Calu3 (cell line): ENCODE measurements at places on chromosomes 7 and 10.

GRCh38 chr7:151762583-151763245, 114.2 kb downstream of the PRKAG2 start:
- no peak for DNase-seq

DNA sequence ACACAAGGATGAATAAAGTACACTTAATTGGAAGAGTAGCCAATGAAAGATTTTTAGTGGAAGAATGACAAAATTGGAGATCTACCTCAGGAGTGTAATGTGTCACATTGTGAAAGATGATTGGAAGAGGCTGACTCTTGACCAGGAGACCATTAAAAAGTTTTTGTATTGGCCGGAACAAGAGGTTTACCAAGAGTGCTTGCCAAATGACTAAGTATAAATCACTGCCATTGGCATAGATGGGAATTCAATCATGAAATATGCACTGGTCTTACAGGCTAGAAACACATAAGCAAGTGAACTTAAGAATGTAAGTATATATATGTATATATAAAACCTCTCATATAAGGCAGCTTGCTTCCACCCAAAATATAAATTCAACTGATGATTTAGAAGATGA, 58.7 kb upstream of the TFEC start:
- DNase-seq, result no peak

DNA sequence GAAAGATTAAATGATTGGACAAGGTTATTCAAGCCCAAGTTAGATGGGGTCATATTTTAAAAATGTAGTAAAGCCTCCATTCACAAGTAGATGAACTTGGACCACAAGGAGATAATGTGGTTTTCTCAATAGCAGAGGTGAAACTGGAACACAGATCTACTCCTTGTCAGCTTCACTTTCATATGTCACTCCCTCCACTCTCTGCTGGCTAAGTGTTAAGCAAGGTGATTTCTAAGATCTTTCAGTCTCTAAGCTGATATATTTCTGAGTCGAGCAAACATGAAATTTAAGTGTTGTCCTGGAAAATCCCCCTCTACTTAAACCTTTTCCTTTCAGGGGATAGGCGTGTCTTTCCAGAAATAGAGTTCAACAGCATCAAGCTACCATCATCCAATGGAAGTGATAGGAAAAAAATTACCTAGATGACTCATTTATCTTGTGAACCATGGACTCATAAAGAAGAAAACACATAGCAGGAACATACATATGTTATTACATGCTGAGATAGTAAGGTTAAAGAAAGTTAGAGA, 275.0 kb downstream of the PTEN start:
- DNase-seq, result no peak

DNA sequence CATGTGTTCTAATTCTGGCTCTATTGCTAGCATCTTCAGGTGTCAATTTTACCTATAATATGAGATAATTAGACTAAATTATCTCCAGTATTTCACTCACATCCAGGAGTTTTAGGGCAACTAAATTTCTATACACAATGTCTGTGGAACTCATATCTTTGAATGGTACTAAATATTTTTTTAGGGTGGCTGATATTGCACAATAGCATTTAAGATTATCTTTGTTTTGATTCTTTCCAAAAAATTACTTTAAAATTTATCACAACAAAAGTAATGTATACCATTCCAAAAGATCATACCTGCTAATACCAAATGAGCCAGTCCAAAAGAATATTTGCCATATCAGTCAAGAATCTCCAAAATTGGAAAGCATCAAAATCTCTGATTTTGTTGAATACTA, 285.5 kb downstream of the SEMA3D start:
- no peak for DNase-seq

DNA sequence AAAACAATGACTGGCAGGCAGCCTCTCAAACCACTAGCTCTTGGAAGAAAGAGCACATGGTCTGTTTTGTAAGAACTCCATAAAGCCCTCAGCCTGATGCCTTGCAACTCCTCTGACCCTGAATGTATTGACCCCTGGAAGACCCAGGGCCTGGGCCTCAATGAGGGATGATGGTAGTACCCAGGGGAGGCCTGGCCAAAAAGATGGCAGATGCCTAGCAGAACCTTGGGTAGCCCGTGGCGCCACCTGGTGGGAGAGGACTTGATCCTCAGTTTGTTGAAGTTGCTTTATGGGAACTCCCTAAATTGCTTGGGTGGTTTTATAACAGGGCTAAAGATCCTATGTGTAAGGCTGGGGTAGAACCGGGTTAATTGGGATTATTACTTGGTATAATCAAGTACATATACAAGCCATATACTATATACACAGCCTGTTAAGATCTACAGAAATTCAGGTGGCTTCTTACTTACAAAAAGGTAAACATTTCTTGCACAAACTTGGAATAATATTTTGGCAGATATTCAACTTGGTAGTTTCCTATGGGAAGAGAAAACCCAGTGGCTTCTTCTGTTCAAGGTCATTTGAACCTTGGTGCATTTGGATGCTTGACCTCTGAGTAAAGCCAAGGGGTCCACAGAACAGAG, 95.8 kb upstream of the CACUL1 start:
- DNase-seq, result peak; percentile 74

DNA sequence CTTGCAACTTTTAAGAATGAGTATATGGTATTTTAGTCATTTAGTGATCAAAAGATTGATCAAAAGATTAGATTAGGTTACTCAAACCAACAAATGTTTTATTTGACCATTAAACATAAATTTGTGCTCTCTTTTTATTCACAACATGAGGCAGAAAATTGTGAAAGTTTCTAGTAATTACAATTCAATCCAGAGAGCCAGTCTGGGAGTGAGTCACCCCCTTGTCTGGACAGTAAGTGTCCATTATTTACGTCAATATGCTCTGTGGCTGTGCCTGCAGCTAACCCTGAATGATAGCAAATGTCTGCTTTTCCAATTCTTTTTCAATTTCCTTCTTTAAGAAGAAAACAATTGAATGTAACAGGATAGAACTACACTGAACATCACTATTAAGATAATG, 27.9 kb downstream of the GNG11 start:
- DNase-seq, result no peak

DNA sequence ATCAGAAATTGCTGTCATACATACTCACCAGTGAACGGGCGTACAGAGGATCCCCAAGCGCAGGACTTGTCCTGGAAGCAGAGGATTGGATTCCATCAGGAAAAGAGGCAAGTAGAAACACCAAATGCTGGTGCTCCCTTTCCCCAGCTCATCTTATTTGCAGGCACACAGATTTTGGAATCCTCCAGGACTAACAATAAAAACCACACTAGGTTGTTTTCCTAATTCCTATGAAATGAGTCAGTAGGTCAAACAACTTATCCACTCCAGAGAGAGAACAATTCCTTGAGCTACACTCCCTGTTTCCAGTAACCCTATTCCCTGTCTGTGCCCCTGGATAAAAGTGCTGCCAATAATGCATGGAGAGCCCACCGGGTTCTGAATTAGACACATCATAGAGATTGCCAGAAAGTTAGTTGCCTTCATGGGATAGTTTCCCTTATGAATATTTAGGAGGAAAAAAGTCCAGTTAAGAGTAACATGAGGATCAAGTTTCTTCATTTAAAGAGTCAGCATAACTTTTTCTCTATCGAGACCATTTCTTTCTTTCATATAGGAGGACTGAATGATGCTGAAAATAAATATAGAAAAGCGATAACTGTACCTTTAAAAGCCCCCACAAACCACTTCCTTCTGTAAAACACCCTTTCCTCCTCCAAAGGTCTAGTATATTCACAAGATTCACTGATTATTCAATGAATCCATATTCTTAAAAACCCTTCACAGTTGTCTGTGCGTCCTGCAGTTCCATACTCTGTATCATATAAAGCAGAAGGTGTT, 178.3 kb upstream of the KLF14 start:
- no peak for DNase-seq

- no peak for DNase-seq
Measured at GRCh38 chr7:17166824-17167379, 131.6 kb upstream of the AHR start.

DNA sequence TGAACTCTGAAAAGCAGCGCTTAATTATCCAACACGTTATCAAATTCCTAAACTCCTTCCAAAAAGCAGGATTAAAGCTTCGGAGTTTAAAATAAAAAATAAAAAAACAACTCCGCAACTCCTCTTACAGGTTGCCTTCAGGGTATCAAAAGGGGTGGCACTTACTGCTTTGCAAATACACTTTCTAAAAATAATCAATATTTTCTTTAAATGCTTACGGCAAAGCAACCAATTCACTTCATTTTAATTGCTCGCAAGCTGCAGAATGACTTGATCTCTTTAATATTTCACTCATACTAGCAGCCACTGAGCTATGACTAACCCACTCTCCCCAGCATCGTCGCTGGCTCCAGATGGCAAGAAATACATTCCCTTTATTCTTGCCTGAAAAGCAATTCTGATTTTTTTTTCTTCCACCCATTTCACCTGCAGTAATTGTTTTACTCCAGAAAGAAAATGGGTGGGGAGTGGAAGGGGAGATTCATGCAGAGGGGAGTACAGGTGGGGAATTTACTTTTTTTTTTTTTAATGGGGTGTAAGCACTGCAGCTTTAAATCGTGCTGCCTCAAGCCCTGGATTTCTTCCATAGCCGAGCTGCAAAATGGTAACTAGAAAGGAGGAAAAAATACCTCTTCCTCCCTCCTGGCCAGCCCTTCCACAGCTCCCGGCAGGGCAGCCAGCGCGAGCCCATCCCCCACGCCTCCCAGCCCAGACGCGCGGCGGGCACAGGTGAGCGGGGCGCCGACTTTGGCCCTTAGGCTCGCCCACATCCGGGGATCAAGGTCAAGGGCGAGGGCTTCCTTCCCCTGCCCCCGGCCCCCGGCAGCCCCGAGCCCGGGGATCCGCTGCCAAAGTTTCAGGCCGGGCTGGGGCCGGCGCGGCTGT, 54.2 kb upstream of the FHIP2A start:
- peak; percentile 51 for DNase-seq

GRCh38 chr7:121510302-121510701, 114.2 kb upstream of the FAM3C start:
- DNase-seq, result no peak

- no peak for DNase-seq
Measured at GRCh38 chr10:86085686-86086085, 280.9 kb downstream of the GRID1 start.

DNA sequence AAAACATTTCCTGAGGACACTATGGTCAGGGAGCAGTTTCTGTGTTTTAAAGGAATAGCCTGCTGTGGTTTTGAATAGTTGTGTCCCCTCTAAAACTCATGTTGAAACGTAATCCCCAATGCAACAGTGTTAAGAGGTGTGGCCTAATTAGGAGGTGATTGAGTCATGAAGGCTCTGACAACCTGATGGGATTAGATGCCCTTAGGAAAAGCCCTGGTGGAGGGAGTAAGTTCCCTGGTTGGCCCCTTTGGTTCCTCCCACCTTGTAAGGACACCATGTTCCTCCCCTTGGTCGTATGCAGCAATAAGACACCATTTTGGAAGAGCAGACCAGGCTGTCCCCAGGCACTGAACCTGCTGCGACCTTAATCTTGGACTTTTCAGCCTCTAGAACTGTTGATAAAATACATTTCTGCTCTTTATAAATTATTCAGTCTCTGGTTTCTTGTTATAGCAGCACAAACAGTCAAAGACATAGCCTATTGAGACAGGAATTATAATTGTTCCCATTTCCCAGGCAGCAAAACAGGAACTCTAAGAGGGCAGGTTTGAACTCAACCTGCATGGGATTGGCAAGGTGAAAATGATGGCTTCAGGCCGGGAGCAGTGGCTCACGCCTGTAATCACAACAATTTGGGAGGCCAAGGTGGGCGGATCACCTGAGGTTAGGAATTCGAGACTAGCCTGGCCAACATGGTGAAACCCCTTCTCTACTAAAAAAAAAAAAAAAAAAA, 20.5 kb upstream of the TNS3 start:
- no peak for DNase-seq

GRCh38 chr7:28459306-28459705, 47.0 kb downstream of the CREB5 start:
- DNase-seq, result no peak
